Activated B cell treated with CpG ODN at 0.5 μM for 24 hours (primary cell): ENCODE measurements at places on chromosomes 6 and 20. TPM values are rescaled to one million over a fixed set of nuclear protein-coding genes. Genes with fewer than 3 reads are reported as not detected.

MRAP2 gene
- total RNA-seq, result not detected in 2 replicates

C2 gene
- total RNA-seq, result 0.78 and 0.95 TPM in 2 replicates

- DNase-seq, result no peak
- no peak overlapping the region for H3K27ac ChIP-seq
- H3K36me3 ChIP-seq, result peaks cover 49% of the 10 kb centered on the region
- no peaks in the 10 kb centered on the region for H3K27me3 ChIP-seq
- H3K4me3 ChIP-seq, result no peak overlapping the region
Observed at GRCh38 chr6:100599088-100599770, 134.5 kb upstream of the SIM1 start.

DNA sequence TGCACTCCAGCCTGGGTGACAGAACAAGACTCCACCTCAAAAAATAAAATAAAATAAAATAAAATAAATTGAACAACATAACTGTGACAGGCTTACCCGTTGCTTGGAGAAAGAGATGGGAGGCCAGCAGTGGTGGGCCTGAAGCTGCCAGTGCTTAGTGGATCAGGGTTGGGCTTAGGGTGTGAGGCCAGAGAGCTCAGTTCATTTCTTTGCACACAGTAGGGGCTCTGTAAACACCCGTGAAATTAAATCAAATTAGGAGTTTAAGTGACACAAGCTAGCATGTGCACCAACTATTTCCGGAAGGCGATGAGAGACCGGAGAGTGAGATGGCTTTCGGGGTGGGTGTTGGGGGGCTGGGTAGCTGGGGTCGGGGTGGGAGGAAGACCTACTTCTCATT is 25.8 kb upstream of the TTPAL start:
- DNase-seq, result no peak
- H3K36me3 ChIP-seq, result no peaks in the 10 kb centered on the region
- H3K27ac ChIP-seq, result no peak overlapping the region
- no peaks in the 10 kb centered on the region for H3K4me1 ChIP-seq
- H3K27me3 ChIP-seq, result peaks cover 3% of the 10 kb centered on the region

SLC22A1 gene
- total RNA-seq, result 1.0 and 2.8 TPM in 2 replicates

FITM2 gene
- total RNA-seq, result 2.4 and 3.3 TPM in 2 replicates

DNA sequence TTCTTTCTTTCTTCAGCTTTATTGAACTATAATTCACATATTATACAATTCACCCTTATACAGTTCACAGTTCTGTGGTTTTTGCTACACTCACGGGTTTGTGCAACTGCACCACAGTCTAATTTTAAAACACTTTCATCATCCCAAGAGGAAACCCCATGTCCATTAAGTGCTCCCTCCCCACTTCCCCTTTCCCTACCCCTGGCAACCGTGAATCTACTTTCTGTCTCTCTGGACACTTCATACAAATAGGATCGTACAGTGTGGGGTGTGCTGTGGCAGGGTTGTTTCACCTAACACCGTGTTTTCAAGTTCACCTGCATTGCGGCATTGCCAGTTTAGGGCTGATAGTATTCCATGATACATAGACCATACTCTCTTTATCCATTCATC is 118.8 kb downstream of the PHACTR3 start:
- H3K27me3 ChIP-seq, result peaks cover 3% of the 10 kb centered on the region
- no peak overlapping the region for H3K4me3 ChIP-seq
- DNase-seq, result no peak
- H3K36me3 ChIP-seq, result no peaks in the 10 kb centered on the region

GRCh38 chr6:84191802-84192201 is 35.6 kb downstream of the CEP162 start:
- peaks cover 66% of the 10 kb centered on the region for H3K36me3 ChIP-seq
- no peak for DNase-seq
- H3K4me3 ChIP-seq, result no peak overlapping the region
- no peaks in the 10 kb centered on the region for H3K4me1 ChIP-seq
- H3K27me3 ChIP-seq, result no peaks in the 10 kb centered on the region
